ENCODE measurements at places on chromosomes 2 and 18.

- no peak for DNase-seq
Measured at GRCh38 chr2:235841863-235842262, 326.3 kb downstream of the GBX2 start.

DNA sequence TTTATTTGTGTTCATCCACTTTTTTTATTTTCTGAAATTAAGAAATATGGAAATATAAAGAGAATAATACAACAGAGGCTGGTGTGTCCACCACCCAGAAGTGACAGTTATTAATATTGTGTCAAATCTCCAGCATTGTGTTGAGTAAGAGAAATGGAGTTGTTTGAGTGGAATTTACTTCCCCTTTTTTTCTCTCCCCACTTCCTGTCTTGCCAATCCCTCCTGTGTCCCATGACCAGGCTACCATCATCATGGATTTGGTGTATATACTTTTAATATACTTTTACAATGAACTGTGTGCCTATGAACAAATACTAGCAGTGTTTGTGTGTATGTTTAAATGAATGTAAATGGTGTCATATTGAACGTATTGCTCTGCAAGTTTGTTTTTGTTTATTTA lies 276.9 kb upstream of the SKOR2 start:
- no peak for DNase-seq

DNA sequence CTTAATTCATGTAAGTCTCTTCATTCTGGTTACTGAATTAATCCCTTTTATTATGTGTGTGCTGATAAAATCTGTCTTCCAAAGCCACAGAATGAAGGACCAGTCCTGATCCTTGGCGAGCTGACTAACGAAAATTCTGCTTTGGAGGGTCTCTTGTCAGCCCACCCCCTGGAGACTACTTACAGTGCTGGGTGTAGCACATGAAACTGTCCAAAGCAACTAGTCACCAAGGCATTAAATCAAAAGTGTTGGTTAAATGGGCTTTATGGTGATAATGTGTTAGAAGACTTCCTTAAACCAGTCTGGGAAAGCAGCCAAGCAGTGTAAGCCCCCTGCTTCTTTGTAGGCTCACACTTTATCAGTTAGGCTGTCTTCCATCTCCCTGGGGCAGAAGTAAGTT lies 420.2 kb downstream of the SUCLG1 start:
- no peak for DNase-seq

DNA sequence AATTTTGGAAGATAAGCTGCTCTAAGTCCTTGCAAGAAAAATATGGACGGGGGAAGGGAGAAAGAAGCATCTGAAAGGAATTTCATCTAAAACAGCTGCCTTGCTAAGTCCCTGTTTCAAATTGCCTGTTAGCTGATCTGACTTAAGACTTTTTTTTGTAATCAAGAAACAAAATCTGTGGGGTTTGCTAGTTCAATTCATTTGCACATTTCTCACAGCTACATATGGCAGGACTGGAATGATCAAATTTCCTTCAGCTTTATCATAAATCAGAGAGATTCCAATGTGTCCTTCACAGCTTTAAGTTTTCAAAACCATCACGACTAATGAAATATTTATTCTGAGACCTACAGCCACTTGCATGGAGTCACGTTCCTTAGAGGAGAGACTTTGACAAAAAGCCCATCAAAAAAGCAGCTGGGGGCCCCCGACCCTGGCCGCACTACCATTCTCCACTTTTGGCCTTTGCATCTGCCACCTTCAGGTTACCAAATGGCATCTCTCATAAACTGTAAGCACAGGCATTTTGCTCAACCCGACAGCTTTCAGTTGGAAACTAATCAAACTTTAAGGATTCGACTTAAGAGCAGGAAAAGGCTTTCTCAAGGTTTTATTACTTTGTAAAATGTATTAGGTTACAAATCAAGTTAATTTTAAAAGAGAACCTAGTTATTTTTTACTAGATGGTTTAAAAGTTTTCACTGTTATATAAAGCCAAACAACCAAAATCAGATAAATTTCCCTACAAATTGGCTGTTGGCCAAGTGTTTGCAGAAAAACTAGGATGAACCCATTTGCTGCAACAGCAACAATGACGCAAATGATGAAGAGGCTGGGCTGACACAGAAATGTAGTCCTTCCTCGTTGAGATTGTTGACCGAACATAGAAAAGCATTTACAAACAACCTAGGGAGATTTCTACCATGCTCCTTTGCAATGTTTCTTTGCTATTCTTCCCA lies 100.4 kb upstream of the RND3 start:
- DNase-seq: peak; percentile 80

DNA sequence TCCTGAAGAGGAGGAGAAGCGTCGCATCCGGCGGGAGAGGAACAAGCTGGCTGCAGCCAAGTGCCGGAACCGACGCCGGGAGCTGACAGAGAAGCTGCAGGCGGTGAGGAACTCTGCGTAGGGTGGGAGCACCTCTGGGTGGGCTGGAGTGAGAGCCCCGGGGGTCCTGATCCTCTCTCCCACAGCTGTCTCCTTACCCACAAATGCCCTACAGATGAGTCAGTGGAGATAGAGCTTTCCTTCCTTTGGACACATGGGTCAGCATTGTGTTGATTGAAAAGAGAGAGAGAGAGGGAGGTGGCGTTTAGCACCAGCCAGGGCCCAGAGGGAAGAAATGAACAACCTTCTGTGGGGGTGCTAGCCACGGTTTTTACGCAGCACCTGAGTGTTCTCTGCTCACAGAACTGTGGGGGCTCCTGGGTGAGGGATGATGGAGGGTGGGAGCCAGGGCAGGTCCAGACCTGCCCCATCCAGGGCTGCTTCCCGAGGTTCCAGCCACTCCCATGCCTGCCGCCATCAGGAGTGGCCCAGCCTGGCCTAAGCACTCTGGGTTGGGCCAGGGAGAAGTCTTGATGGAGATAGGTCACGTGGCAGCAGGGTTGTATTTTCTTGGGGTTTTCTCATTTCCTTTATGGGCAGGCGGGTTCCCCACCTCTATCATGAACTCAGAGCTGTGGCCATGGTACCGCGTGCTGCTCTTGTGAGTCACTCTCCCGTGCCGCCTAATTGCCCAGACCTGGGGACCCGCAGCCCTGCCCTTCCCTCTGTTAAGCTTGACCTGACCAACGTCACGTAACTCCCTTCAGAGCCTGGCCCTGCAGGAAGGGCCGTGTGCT lies 16.3 kb downstream of the FOSL2 start:
- no peak for DNase-seq

DNA sequence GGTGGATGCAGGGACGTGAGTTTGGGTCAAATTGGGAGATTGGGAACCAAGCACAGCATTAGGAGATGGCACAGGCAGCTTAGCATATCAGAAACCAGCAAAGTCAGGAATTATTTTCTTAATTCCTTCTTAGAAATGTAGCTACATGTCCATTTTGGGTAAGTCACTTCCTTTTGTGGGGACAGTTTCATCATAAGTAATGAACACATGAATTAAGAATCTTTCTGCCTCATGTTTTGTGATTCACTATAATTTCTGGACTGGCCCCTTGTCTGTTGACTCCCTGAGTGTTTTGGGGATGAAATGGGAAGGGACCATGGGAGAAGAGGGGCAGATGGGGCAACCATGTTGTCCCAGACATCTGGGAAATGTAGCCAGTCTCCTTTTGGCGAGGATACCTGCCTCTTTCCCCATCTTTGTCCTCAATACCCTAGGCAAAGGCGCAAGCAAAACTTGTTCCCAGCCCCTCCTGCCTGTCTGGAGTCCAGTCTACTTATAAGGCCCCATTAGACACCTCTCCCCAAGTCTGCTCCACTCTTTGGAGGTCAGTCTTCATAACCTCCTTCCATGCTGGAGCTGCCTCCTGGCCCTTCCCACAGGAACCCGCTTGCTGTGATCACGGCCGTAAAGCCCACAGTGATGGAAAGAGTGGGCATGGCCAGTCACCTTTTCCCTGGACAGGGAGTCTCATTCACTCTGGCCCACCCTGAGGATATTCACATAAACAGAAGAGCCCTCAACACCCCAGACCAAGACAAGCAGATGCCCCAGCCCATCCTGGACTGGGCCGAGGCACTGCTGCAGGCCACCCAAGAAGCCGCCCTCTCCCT lies 25.7 kb downstream of the MTHFD2 start:
- DNase-seq: no peak

GRCh38 chr2:77588438-77588837 lies 66.3 kb upstream of the LRRTM4 start:
- DNase-seq: no peak

- DNase-seq: no peak
Measured at GRCh38 chr2:126372406-126372805, 283.6 kb upstream of the GYPC start.

GRCh38 chr2:112480530-112481049 lies 1.4 kb upstream of the TTL start:
- DNase-seq: peak; percentile 62

DNA sequence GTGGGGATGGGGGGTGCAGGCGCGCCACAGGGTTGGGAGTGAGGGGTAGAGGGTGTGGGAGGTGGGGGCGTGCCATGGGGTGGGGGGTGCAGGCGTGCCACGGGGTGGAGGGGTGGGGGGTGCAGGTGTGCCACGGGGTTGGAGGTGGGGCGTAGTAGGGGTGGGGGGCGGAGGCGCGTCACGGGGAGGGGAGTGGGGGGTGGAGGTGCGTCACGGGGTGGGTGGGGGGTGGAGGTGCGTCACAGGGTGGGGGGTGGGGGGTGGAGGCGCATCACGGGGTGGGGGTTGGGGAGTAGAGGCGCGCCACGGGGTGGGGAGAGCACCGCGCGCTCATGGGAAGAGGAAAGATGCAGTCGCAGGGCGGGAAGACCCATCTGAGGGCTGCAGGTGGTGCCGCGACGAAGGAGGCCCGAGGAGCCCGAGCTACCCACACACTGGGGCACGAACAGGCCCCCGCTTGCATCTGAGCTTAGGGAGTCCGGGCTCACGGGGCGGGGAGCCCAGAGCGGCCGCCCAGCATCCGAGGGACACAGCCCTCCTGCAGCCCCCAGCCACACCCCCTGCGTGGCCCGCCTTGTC lies 37.5 kb downstream of the SNED1 start:
- DNase-seq: peak; percentile 13

DNA sequence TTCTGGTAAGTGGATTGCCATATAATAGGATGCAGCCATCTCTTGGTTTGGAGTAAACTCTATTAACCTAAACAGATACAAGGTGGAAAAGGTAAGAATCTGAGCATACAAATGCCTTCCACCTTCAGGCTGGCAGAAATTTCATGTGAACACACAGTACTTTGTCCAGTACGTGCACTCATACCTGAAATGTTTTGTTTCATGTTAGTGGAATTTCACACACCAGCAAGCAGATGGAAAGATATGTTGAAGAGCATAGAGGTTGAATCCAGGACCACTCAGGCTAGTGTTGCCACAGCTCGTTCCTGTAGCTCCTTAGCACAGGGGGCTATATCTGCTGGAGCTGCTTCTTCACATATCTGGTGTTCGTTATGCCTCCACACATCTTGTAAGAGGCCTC lies 34.0 kb downstream of the CRIM1 start:
- no peak for DNase-seq

DNA sequence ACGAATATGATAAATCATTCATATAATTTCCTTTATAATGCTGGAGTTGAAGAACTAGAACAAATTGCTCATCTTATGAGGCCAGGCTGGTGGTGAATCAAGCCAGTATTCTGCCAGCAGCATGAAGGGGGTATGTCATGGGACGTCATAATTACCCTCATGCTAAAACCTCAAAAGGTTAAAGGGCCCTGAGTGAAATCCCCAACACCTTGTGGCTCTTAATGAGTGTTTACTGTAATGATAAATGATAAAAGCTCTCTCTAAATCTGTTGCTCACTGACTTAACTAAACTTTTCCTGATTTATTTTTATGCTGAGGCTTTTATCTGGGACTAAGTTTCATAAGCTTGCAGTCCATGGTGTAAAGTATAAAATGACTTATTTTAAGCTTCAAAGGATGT lies 18.3 kb upstream of the NEDD4L start:
- no peak for DNase-seq

DNA sequence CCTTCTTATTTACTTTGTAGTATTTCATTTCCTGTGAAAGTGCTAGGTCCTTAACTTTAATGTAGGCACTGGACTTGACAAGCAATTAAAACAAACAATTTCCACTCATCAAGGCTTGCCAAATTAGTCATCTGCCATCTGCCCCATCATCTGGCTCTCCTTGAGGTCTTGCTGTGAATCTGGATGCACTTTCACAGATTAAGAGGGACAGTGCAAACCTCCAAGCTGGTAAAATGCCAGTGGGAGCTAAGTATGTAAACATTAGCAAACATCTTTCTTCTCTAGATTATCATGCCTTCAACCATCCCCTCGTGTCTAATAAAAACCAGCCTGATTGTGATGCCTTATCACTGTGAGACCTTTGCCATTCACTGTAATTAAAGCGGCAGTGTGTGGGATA lies 402.9 kb downstream of the ERBB4 start:
- DNase-seq: peak; percentile 90

DNA sequence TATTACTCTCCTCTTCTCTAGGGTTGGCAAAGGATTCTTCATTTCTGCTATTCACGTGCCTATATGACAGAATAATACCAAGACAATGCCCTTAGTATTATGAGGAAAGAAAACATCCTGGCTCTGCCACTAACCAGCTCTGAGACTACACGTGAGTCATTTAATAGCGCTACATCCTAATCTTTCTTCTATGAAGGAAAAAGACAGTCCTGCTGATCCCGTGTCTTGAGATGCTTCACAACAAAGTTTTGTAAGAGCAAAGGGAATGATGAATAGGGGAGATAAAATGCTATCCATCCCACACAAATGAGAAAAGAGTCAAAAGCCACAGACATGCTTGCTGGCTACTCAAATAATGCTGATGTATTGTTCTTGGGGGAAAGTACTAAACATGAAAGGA lies 152.8 kb downstream of the PID1 start:
- DNase-seq: no peak

DNA sequence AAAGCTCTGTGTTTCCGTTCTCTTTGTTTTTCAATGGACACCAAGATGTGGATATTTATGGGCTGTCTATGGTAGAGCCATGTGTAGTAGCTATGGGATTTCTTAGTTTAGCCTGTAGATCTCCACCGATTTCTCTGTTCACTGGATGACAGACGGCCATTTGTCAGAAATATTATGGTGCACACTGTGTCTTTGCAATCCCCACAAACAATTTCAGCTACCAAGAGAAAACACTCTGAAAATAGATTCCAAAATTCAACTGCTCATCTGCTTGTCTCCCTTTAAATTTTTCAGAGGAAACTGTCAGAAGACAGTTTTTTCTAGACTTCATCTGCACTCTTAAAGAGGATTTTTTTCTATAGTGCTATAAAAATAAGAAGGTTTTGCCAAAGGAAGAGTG lies 166.8 kb downstream of the CD226 start:
- DNase-seq: no peak

Data from NCI-H2171 treated with DMSO at 0.1 percent for 48 hours (cell line).